Breast epithelium (tissue), 4 donors: ENCODE measurements at places on chromosomes 13 and 19. TPM values are rescaled to one million over a fixed set of nuclear protein-coding genes. Genes with fewer than 3 reads are reported as not detected.

DNA sequence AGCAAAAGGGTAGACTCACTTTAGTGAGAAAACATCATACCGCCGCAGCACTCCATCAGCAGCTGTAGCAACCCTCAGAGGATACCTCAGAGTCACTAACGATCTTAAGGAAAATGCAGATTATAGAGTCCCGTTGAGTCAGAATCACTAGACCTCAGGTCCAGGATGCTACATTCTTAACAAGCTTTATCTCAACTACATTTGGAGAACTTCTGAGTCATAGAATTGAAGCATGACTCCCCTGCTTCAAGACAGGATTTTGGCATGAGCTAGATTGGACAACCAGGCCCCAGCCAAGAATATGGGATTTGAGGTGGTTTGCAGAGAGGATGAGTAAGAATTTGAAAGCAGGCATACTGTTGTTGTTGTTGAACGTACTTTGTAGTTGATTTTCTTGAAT is 118.9 kb upstream of the UBL3 start:
- no peak for DNase-seq

GRCh38 chr13:41675306-41675705 is 218.0 kb downstream of the RGCC start:
- DNase-seq, result no peak

DNA sequence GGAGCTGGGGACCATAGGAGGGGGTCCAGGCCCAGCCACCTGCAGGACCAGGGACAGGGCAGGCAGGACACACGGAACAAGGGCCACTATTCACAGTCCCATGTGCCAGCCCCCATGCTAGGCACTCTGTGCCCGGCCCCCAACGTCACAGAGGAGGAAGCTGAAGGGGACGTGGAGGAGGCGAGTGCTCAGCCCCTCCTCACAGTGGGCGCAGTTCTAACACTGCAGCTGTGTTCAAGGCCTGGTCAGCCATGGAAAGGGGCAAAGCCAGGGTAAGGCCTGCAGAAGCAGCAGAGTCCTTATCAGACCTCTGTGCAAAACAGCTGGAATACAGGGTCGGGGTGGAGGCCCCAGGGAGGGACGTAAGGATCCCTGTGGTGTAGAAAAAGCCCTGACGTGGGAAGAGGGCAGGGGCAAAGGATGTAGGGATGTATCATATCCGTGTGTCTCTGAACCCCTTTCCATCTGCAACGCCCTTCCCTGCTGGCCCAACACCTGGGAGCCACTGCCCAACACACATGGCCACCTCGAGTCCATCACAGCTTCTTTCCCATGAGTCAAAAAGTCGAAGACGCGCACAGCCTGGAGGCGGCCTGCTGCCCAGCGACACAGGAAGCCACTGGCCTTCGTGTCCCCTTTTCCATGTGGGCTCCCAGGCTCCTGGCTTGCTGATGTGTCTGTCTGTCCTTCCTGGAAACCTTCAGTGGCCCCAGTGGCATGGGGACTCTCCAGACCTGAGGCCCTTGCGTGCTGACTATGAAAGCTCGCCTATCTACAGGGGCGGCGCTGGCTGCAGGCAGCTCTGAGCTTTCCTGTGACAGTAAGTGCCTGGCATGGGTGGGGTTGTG is 28.0 kb downstream of the SH3GL1 start:
- no peak for DNase-seq

ZNF211 gene
- 23.1 TPM for total RNA-seq

CPAMD8 gene
- 9.5 TPM for total RNA-seq

NOVA2 gene
- 1.1 TPM for total RNA-seq

FXYD1 gene
- total RNA-seq, result 34.7 TPM
